Cerebellum (tissue), 4 donors: ENCODE measurements at places on chromosomes 1 and 21. TPM values are rescaled to one million over a fixed set of nuclear protein-coding genes. Genes with fewer than 3 reads are reported as not detected.
A peak's percentile ranks its signal among the peaks of the same experiment; 100 is the strongest.

DNA sequence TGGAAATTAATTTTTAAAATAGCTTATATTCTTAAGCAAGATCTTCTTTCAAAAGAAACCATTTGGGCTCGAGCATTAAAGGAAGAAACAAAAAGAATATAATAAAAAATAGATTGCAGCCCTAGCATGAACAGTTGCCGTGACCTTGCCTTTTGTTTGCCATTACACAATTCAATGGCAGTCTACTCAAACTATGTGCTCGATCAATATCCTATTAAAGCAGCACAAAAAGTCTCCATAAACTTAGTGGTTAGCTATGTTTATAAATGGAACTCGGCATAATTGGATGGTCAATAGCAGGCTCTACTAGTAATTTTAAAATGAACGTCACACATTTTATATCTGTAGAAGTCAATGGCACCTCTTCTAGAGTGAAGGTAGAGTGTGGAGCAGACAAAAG lies 256.5 kb downstream of the NFIA start:
- DNase-seq, result no peak

Gene KCNE1
- 0.64 TPM for total RNA-seq

- no peak for DNase-seq
These were observed 44.4 kb upstream of the PCBP3 start for GRCh38 chr21:45599146-45599581.

GRCh38 chr1:60265560-60266535 lies 192.3 kb upstream of the C1orf87 start:
- no peak for DNase-seq

- no peak for DNase-seq
These were observed 94.8 kb upstream of the TMPRSS15 start for GRCh38 chr21:18498431-18498830.

Gene ITLN1
- 0.45 TPM for total RNA-seq

GRCh38 chr1:145757420-145757819 lies 38.1 kb downstream of the CD160 start:
- no peak for DNase-seq

DNA sequence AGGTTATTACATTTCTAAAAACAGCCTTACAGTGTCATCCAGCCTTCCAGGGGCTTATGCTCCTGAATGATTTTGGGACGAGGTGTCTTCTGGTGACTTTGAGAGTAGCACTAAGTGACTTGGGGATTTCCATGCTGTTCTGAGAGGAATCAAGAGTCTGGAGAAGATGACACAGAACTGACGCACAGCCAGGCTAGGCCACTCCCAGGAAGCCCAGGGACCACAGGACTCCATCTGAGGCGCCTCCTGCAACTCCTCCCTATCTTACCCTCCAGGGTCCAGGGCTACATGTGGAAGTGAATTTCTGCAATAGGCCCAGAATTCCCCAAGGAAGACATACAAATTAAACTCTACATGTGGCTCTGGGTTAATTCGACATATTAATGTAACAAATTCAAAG lies 92.5 kb downstream of the SLC25A24 start:
- DNase-seq, result no peak

DNA sequence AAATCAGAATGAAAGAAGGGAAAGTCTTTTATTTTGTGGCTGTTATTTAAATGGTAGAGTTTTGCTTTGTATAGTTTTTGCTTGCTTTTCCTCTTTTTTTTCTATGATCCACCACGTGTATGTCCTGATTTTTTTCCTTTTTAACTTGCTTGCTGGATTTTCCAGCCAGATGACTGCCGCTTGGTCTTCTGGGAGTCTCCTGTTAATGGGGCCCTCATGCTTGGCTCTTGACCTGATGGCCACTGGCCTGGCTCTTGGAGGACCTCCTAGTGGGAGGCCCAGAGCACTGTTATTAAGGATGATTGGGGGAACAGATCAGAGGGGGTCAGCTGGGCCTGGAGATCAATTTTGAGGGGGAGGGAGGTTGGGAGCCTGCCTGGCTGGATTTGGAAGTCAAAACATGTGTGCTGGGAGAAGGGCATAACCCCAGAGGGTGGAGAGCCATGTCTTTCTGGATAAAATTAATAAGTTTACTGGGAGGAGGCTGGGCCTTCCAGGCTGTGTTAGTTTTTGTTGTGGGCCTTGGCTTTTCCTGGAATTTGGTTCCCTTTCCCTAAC lies 1.2 kb downstream of the FGGY start:
- no peak for DNase-seq

DNA sequence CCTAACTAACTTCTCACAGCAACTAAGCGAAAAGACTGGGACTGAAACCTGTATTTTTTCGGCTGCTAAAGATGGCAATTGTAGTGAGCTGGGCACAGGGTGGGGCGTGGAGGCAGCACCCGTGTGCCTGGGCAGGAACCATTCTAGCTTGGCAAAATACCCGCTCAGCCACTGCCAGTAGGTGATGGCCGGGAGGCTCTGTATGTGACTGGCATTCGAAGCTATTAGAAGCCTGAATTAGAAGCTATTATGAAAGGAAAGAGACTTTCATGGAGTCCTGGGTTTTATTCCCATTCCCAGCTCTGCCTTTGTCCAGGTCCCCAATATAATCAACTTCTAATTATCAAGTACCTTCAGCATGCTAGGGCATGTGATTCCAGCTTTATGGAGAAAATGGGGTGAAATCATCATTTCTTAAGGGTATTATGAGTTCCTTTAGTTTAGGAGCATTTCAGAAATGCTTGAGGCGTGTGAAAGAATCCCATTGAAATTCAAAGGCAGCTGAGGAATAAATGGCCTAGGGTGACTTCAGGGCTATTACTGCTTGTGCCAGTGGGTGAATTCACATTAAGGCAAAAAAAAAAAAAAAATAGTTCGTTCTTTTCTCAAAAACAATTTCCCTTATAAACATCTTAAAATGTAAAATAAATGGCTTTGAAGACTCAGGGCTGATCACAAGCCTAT lies 125.6 kb downstream of the KCNN3 start:
- DNase-seq, result no peak

- no peak for DNase-seq
These were observed 524.9 kb upstream of the CHRM3 start for GRCh38 chr1:238861342-238862066.

GRCh38 chr1:75035536-75035935 lies 98.7 kb upstream of the LHX8 start:
- DNase-seq, result no peak

DNA sequence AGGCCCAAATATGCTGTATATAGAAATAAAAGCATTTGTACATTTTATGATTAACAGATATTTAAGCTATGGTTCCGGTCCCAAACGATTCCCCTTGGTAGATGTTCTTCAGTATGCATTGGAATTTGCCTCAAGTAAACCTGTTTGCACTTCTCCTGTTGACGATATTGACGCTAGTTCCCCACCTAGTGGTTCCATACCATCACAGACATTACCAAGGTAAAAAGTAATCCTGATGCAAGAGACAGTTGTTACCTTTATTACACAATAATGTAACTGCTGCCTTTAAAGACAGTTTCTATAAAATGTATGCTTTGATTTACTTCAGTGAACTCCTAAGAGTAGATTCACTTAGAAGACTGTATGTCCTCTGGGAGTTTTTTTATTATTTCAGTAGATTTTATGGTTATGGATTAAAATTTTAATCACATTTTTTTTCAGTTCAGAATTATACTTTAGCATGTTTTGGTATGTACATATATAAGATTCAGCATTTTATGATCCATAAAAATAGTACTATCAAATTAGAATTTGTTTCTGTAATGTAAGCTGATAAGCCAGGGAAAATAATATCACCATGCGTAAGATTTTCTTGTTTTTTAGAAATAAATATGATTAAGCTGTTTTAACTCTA lies 96.5 kb downstream of the USP25 start:
- DNase-seq, result peak; percentile 22

- DNase-seq, result no peak
These were observed 282 bp downstream of the RSPH1 start for GRCh38 chr21:42495765-42496119.
